ENCODE measurements at places on chromosomes 4 and X.

- no peak for DNase-seq
Measured at GRCh38 chr4:47715716-47716416, 122.0 kb downstream of the CORIN start.

DNA sequence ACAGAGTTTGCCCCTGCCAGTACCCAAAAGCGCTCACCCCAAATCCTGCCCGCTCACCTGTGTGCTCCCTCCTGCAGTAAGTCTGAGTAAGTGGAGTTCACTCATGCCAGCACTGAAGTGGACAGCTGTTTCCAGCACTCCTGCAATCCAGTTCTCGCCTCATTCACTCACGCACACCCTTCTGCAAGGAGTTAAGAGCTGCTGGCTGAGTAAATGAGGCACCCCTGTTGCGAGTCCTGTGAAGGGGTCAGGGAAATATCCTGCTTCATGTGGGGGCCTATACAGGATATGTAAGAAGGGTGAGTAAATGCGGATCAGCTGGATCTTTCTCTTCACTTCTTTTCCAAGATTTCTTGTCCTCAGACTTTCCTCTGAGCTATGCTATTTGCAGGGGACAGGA lies 23.5 kb downstream of the CXCL8 start:
- DNase-seq, result no peak

- DNase-seq, result no peak
Measured at GRCh38 chrX:15468036-15468435, 25.1 kb downstream of the PIR start.

DNA sequence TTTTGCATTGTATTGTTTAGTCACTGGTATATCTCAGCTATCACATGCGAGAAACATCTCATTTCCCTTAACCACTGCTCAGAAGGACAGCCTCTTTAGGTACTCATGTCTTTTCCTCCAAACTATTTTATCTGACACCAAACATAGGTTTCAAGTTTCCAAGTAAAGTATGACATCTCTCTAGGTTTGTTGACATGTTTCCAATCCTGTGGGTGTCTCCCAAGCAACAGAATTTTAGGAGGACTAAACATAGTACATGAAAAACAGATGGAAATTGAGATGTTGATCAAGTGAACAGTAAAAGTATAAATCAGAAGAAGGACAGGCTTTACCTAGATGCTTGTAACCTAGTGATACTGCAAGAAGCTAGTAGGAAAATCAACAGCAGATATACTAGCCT lies 371.4 kb downstream of the DTHD1 start:
- no peak for DNase-seq

- no peak for DNase-seq
Measured at GRCh38 chr4:140154572-140154891, 548 bp upstream of the MAML3 start.

DNA sequence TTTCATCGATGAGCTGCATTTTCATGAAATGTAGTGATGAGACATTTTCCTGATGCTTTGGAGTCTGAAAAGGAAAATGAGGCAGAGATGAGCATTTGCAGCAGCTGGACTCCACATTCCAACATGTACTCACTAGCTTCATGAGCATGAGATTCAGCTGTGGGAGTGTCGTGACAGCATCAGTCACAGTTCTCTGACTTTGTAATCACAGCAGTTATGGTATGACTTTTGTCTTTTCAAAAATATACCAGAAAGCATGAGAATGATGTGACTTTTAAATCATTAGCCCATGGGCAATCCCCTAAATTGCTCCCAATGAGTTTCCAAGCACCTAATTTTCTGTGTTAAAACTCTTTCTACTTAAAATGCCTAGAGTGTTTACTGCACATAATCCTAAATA lies 18.3 kb upstream of the MSL3 start:
- DNase-seq, result no peak
